GM23248 (cell line): ENCODE measurements at places on chromosomes 6 and 20.
A peak's percentile ranks its signal among the peaks of the same experiment; 100 is the strongest.

DNA sequence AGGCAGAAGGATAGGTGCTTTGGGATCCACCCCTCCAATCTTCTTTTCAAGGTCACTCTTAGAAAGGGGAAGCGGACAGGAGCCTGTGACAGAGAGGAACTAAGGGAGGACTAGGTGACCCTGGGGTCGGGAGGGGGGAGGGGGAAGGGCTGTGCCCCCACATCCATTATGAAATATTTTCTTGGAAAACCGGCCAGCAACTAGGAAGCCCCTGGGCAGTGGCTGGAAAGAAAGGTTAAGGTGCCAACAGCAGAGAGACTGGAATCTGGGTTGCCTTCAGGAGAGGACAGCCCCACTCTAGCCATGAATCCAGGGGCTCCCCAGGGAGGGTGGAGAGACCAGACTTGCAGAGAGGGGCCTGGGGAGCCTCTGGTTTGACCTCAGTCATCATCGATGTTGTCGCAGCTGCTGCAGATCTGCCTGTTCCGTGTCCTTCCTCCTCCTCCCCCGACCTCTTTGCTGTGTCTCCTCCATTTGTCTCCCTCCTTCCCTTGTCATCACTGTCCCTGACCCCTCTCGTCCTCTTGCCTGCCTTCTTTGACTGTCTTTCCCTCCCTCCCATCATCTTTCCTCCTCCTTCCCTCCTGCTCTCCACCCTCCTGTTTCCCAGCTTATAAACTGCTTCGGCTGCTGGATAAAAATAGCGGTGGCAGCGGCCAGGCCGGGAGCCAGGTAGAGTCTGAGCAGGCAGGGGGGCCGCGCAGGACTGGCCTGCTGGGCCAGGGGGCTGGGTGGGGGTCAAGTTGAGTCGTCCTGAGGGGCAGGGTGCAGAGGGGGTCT is 3.2 kb downstream of the SLC29A1 start:
- no peak for DNase-seq

- no peak for DNase-seq
These were observed 160.7 kb downstream of the DLL1 start for GRCh38 chr6:170130201-170130621.

GRCh38 chr6:97470322-97470721 is 187.3 kb upstream of the MMS22L start:
- DNase-seq: no peak

DNA sequence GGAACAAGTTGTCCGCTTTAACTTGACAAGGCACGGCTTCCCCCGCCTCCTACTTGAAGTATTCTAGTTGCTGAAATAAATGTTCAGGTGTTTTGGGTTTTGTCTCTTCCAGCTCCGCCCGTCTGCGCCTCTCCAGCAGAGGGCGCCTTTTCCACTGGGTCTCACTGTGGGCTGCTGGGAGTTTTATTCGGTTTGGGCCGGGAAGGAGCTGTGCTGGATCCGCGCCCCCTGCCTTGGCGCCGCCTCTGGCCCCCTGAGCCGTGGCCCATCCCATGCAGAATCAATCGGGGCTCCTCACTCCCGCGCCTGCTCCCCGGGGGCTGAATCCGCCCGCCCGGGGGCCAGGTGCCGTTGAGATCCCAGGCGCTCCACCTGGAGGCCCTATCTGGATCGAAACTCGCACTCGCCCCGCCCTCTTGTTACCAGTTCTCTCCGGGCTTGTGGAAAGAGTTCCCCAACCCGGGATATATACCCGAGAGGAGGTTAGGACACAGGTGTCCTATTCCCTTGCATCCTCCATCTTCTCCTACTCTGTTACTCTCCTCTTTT is 51.0 kb upstream of the TCF21 start:
- peak; percentile 61 for DNase-seq

GRCh38 chr20:9508696-9509178 is 5.7 kb upstream of the LAMP5 start:
- no peak for DNase-seq

DNA sequence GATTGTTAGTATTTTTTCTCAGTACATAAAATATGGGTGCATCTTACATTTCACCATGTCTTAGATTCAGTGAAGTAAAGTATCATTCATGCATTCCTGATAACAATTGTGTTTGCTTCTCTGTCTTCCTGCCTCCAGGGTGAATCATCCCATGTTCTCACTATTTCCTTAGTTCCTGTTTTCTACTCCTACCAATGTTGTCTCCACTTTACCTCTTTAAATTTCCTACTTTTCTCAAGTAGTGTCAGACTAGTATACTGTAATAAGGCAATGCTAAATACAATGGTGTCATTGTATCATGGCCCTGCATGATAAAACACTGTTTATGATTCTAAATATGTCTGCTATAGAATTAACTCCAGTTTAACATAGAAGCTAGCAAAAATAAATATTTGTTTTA is 37.4 kb upstream of the GABRR1 start:
- peak; percentile 32 for DNase-seq

DNA sequence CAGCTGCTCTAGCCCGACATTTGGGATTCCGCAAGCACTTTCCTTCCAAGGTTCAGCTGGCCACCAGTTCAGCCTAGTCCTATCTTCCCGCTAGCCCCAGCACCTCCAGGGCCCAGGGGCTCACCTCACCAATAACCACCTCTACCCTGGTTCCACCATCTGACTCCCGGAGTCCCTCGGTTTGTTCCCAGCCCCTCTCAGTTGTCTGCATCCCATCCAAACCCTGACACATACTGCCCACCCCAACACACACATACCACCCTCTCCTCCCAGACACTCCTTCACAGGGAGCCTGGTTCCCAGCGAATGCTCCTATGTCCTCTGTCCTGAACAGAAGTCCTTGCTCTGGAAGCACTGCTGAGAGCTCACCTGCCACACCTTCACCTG is 418 bp downstream of the TNXB start:
- no peak for DNase-seq
